ENCODE measurements at places on chromosomes 2 and 18.

DNA sequence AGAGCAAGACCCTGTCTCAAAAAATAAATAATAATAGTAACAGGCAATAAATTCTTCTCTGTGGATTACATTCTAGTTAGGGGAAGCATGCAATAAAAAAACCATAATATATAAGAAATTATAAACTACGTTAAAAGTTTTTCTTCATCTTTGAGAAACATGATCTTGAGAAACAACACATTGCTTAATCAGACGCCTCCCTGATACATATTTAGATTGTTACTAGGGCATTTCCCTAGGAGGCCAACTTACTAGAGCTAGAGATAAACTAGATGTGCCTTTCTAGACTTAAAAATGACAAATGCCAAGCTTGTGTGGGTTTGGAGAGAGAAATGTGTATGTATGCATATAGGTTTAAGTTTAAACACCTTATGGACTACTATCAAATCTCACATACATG lies 76.3 kb upstream of the GALNT5 start:
- H3K4me3 ChIP-seq = no peak overlapping the region
- H3K27me3 ChIP-seq = no peaks in the 10 kb centered on the region
- no peak for DNase-seq
- H3K36me3 ChIP-seq = no peaks in the 10 kb centered on the region
- H3K27ac ChIP-seq = no peak overlapping the region

GRCh38 chr18:57050310-57050949 lies 96.5 kb upstream of the BOD1L2 start:
- no peaks in the 10 kb centered on the region for H3K27me3 ChIP-seq
- H3K27ac ChIP-seq = no peak overlapping the region
- DNase-seq = no peak
- no peaks in the 10 kb centered on the region for H3K36me3 ChIP-seq
- H3K4me3 ChIP-seq = no peak overlapping the region
- no peaks in the 10 kb centered on the region for H3K4me1 ChIP-seq

- no peaks in the 10 kb centered on the region for H3K27me3 ChIP-seq
- no peaks in the 10 kb centered on the region for H3K36me3 ChIP-seq
- no peak overlapping the region for H3K27ac ChIP-seq
- H3K4me3 ChIP-seq = no peak overlapping the region
- H3K4me1 ChIP-seq = no peaks in the 10 kb centered on the region
- no peak for DNase-seq
These were observed 13.8 kb downstream of the EHD3 start for GRCh38 chr2:31247711-31248110.

DNA sequence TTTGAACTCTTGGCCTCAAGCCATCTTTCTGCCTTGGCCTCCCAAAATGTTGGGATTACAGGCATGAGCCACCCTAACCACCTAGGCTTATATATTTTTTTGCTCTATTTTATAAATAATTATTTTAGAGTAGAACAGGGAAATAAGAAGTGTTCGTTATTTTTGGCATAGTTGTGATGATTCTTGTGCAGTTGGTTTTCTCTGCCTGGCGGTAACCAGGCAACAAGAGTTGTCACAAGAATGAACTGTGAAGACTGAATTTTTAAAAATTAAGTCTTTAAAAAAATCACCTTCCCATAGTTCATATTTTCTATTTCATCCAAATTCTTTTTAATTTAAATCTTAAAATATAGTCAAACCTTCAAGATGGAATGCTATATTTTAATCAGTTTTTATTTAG lies 310.2 kb downstream of the ARL6IP6 start:
- no peak for DNase-seq
- no peaks in the 10 kb centered on the region for H3K4me1 ChIP-seq
- no peaks in the 10 kb centered on the region for H3K36me3 ChIP-seq
- H3K4me3 ChIP-seq = no peak overlapping the region

- H3K4me3 ChIP-seq = no peak overlapping the region
- no peak for DNase-seq
- no peaks in the 10 kb centered on the region for H3K36me3 ChIP-seq
- no peaks in the 10 kb centered on the region for H3K4me1 ChIP-seq
These were observed 15.0 kb downstream of the RND3 start for GRCh38 chr2:150472511-150472899.

Measured in ovary (tissue), 10 donors.